Activated CD8-positive, alpha-beta memory T cell treated with anti-CD3 and anti-CD28 coated beads, Interleukin-2, amount 50 U/mL, for 4 hours (primary cell): ENCODE measurements at places on chromosomes 2 and 18.

DNA sequence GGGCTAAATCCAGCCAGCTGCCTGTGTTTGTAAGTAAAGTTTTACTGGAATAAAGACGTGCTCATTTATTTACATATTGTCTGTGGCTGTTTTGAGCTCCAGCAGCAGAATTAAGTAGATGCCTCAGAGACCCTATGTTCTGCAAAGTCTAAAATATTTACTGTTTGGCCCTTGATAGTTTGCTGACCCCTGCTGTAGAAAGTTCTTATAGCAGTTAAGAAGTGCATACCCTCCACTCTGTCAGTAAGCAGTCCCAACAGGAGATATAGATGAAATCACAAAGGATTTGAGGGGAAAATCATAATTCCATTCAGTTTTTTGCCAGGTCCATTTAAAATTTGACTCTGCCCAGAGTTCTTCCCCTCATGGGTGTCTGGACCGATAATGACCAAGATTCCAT lies 50.1 kb upstream of the ITM2C start:
- DNase-seq = no peak

DNA sequence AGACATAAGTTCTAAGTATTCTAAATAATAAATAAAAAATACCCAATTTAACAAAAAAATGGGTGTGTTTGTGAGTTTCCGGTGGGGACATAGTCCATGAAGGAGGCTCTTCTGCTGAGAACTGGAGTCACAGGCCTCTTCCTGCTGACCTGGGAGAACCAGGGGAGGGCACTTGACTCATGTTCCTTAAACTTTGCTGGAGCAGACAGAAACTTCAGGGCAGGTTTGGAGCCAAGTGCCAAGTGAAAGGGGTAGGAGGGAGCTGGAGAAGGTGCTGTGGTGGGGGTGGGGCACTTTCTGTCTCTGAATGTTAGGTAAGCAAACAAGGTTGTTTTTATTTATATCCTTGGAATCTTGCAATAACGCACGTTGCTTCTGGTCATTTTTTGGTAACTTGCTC lies 78.8 kb upstream of the TTN start:
- DNase-seq = no peak

DNA sequence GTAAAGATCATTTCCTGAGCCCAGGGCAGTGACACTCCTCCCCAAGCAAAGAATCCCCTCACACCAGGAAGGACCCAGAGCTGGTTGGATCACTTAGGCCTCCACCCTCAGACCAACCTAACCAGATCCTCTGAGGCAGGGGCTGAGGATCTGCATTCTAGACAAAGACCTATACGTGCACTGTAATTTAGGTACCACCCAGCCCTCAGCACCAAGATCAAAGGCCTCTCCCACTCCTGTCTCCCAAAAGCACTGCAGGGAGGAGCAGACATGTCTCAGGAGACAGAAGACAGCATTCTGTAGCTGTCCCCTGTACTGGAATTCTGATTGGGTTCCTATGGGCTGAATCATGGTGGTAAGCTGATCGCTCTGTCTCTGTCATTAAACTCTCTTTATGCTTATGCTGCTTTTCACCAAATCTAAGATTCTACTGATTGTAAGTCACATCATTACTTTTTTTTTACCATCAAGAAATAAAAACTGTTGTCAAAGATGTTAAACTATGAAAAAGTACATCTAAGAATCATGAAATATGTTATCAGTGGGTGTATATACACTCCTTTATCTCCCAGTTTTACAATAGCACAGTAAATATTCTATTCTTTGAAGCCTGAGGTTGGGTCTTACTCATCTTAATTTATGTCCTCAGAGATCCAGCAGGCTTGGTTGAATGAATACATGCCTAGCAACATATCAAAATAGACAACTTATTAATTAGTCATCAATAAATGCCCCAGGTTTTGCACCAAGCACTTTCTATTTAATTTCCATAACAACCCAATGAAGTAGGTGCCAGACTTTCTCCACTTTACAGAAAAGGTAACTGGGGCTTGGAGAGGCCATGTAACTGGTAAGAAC lies 28.3 kb downstream of the MCFD2 start:
- no peak for DNase-seq

- DNase-seq = no peak
These were observed 15.5 kb downstream of the SCYGR4 start for GRCh38 chr2:227632827-227633226.

GRCh38 chr2:56615760-56616159 lies 432.0 kb downstream of the CCDC85A start:
- DNase-seq = no peak

DNA sequence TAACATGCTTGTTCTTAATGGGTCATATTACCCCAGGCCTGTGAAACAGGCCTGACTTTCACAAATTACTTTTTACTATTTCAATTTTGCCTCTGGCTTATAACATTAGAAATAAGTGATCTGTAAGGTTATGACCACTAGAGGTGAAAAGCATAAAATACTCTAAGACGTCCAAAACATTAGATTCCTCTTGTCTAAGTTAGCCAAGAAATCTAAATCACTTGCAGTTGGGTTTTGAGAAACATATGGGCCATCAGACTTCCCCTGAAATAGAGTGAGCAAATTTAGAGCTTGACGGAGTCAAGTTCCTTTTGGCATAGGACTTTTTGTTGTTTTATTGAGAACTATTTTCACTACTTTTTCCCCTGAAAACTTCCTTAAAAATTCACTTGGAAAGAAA lies 32.7 kb upstream of the RIT2 start:
- DNase-seq = no peak

GRCh38 chr18:8045884-8046281 lies 478.8 kb downstream of the PTPRM start:
- DNase-seq = no peak

DNA sequence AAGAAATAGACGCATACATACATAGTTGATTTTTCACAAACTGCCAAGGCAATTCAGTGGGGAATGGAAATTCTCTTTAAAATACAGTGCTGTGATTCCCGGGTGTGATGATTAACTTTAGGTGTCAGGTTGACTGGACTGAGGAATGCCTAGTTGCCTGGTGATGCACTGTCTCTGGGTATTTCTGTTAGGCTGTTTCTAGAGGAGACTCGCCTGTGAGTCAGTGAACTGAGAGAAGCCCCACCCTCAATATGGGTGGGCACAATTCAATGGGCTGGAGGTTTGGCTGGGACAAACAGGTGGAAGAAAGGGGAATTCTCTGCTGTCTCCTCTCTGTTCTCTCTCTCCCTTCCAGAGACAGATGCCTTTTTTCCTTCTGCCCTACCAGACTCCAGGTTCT lies 187.6 kb downstream of the ARHGAP28 start:
- no peak for DNase-seq

DNA sequence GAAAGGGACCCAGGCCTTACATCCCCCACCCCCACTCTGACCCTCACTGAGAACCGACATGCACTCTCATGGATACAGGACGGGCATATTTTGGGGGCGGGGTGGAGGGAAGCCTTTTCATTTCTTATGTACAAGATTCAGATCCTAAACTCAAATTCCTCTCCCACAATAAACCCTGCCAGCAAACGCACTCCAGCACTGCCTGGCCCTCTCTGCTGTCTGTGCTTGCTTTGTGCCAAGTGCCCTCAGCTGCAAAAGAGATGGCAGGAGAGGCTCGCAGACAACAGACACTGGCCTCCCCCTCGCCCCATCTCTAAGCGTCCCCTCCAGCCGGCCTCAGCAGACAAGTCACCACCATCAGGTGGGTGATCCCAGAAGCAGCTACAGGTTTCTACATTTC lies 42.4 kb downstream of the FAM168B start:
- no peak for DNase-seq

- no peak for DNase-seq
These were observed 37.5 kb downstream of the FASTKD2 start for GRCh38 chr2:206802654-206803514.

GRCh38 chr2:120600786-120601185 lies 134.9 kb upstream of the GLI2 start:
- DNase-seq = no peak

DNA sequence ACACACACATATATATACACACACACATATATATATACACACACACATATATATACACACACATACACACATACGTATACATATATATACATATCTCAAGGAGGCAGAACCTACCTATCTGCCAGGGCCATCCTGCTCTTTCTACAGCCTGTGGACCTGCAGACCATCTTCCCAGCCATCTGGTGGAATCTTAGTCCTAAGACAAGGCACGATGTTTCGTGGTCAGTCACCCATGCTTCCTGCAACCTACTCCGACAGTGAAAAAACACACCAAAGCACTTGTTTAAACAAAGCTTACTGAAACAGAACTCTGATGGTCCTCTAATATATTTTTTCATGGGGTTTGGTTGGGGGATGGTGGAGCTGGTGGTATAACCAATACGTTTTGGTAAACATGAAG lies 164.2 kb upstream of the ZNF521 start:
- DNase-seq = no peak

DNA sequence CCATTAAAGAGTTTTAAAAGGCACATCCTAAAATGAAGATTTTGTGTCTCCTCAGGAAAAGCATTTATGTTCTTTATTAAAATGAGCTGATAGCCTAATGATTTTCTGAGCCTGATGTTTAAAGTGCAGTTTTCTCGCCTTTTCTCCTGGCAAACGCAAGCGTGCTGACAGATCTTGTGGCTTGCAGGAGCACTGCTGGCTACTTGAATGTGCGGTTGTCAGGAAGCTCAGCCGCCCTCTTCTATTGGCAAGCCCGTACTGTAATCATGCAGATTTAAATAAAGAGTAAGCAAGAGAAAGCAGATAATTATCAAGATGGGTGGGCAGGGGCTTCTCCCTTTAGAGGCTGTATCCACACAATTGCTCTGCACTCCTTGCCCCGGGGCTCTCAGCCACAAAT lies 139.5 kb upstream of the SPHKAP start:
- DNase-seq = no peak

GRCh38 chr2:79799729-79800128 lies 286.9 kb downstream of the CTNNA2 start:
- no peak for DNase-seq

GRCh38 chr18:58674159-58674558 lies 2.9 kb downstream of the MALT1 start:
- DNase-seq = no peak

DNA sequence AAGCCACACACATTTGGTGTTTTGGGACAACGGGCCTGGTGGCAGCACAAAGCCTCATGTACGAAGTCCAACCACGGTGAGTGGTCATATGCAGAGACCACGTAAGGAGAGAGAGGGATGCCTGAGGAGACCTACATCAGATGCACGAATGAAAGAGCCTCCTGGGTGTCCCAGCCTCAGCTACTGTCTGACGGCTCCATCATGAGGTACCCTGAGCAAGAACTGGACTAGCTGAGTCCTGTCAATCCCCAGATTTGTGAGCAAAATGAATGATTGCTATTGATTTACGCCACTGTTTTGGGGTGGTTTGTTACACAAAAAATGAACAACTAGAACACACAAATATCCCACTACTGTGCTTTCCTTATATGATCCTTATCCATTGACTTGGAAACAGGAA lies 275.7 kb upstream of the KYNU start:
- no peak for DNase-seq

GRCh38 chr18:27600245-27600644 lies 415.1 kb upstream of the CHST9 start:
- DNase-seq = no peak

GRCh38 chr2:236993286-236993685 lies 92.4 kb upstream of the COPS8 start:
- DNase-seq = no peak

GRCh38 chr2:26352892-26353291 lies 6.3 kb upstream of the ADGRF3 start:
- DNase-seq = peak; percentile 22

DNA sequence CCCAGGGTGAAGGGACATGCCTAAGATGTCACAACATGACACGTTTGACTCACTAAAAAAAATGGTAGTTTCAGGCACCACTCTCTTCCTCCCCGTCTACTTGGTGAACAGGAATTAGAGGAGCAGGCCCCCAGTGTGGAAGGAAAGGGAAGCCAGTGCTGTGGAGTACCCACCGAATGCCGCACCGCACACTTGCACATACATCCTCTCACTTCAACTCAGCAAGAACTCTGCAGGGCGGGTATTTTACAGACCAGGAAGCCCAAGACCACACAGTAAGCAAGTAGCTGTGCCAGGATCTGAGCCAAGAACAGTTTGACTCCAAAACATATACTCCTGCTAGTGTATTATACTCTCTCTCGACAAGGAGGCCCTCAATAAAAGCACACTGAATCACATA lies 69.8 kb downstream of the BCL2 start:
- DNase-seq = no peak

DNA sequence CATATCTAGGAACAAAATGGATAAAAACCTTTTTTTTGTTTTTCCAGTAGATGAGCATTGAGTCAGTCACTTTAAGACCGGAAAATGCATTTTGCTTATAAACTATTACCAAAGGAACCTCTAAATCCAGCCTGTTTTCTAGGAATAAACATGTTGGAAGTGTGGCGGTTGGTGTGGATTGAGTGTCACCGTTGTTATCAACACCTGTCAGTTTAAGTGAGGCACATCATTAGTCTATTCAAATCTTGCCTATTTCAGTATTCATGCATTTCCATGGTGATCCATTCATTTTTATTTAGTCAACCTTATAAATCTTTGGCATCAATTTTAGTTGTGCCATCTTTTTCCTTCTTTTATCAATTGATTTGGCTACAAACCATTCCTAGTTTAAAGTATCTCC lies 3.3 kb downstream of the KLHL29 start:
- DNase-seq = no peak

GRCh38 chr2:236565212-236565611 lies 4.4 kb upstream of the ACKR3 start:
- no peak for DNase-seq

GRCh38 chr2:68653538-68653982 lies 10.2 kb downstream of the PROKR1 start:
- no peak for DNase-seq
